T-cell (primary cell): ENCODE measurements at places on chromosomes 6 and 20. TPM values are rescaled to one million over a fixed set of nuclear protein-coding genes. Genes with fewer than 3 reads are reported as not detected.

GRCh38 chr20:1934156-1934555 is 38.9 kb downstream of the SIRPA start:
- DNase-seq, result no peak
- peaks cover 58% of the 10 kb centered on the region for H3K27me3 ChIP-seq

DNA sequence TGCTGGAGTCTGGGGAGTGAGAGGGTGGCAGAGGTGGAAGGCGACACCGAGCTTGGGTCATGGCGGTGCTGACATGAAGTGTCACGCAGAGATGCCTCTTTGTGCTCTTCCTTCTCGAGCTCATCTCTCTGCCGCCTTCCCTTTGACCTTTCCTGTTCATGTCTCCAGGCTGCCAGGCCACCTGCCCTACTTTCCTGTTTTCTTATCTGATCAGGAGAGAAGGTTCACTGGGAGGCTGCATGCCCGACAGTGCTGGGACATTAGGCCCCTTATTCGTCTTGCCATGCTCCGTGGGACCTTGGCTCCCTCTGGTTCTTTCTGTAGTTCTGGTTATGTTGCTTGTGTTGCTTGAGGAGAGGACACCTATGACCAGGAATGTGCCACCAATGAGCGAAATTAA is 33.2 kb downstream of the CST8 start:
- H3K36me3 ChIP-seq, result no peaks in the 10 kb centered on the region
- no peak overlapping the region for H3K27ac ChIP-seq
- no peak for DNase-seq
- no peaks in the 10 kb centered on the region for H3K4me1 ChIP-seq
- H3K27me3 ChIP-seq, result peaks cover 7% of the 10 kb centered on the region
- H3K4me3 ChIP-seq, result no peak overlapping the region

- no peak overlapping the region for H3K4me3 ChIP-seq
- no peaks in the 10 kb centered on the region for H3K27me3 ChIP-seq
- H3K27ac ChIP-seq, result no peak overlapping the region
- H3K36me3 ChIP-seq, result no peaks in the 10 kb centered on the region
- no peak for DNase-seq
Measured at GRCh38 chr20:48051794-48052474, 266.7 kb upstream of the SULF2 start.

GRCh38 chr20:3163099-3164042 is 3.7 kb upstream of the FASTKD5 start:
- peaks cover 32% of the 10 kb centered on the region for H3K27me3 ChIP-seq
- H3K4me1 ChIP-seq, result peaks cover 32% of the 10 kb centered on the region
- H3K27ac ChIP-seq, result no peak overlapping the region
- H3K4me3 ChIP-seq, result no peak overlapping the region
- no peak for DNase-seq

- no peaks in the 10 kb centered on the region for H3K36me3 ChIP-seq
- H3K27me3 ChIP-seq, result no peaks in the 10 kb centered on the region
- no peak overlapping the region for H3K4me3 ChIP-seq
- DNase-seq, result no peak
- H3K27ac ChIP-seq, result no peak overlapping the region
Measured at GRCh38 chr6:155212616-155213380, 51.0 kb upstream of the CLDN20 start.

Gene SAMD5
- not detected for total RNA-seq

GRCh38 chr20:32358883-32359632 is 927 bp downstream of the ASXL1 start:
- peak overlapping the region; percentile 79 for H3K4me3 ChIP-seq
- peaks cover 27% of the 10 kb centered on the region for H3K4me1 ChIP-seq
- H3K27ac ChIP-seq, result peak overlapping the region; percentile 75
- peaks cover 3% of the 10 kb centered on the region for H3K36me3 ChIP-seq
- DNase-seq, result peak; percentile 62

Gene FAM217A
- total RNA-seq, result not detected

DNA sequence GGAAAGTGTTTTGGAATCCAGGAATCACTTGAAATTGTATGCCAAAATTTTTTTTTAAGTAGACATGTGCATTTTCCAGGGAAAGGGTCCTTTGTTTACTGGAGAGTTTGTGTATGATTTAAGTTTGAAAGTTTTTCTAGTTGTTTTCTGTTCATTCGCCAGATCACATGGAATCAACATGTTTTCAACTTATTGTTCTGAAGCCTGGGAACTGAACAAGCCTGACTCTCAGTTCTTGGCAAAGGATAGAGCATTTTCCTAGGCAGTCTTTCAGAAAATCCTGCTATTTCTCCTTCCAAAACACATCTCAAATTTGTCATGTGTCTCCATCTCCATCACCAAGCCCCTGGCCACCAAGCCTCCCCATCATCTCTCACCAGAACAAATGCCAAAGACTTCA is 374.8 kb downstream of the MAFB start:
- H3K36me3 ChIP-seq, result no peaks in the 10 kb centered on the region
- no peak overlapping the region for H3K4me3 ChIP-seq
- no peak overlapping the region for H3K27ac ChIP-seq
- H3K27me3 ChIP-seq, result no peaks in the 10 kb centered on the region
- DNase-seq, result no peak

GRCh38 chr6:109237077-109237985 is 142.0 kb downstream of the CEP57L1 start:
- H3K27me3 ChIP-seq, result no peaks in the 10 kb centered on the region
- no peaks in the 10 kb centered on the region for H3K36me3 ChIP-seq
- H3K4me3 ChIP-seq, result no peak overlapping the region
- no peak overlapping the region for H3K27ac ChIP-seq
- peaks cover 14% of the 10 kb centered on the region for H3K4me1 ChIP-seq
- DNase-seq, result no peak

DNA sequence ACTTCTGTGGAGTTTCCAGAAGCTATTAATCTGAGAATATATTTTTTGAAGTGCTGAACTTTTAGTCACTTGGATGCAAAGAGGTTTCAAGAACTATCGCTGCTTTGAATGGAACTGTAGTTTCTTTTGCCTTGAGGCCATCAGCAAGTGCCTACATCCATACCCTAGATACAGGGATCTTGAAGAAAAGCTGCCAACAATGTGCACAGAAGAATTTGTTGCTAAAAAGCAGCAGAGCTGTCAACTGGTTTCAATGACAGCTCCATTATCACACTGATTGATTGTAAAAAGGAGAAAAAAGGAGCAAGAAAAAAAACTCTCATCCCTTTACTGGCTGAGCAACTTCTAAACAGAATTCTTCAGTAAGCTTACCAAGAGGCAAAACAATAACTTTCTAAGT is 251.0 kb upstream of the NRSN1 start:
- no peaks in the 10 kb centered on the region for H3K4me1 ChIP-seq
- H3K27ac ChIP-seq, result no peak overlapping the region
- H3K4me3 ChIP-seq, result no peak overlapping the region
- DNase-seq, result no peak
- H3K36me3 ChIP-seq, result no peaks in the 10 kb centered on the region

- H3K4me3 ChIP-seq, result peak overlapping the region; percentile 90
- H3K27ac ChIP-seq, result peak overlapping the region; percentile 80
- no peaks in the 10 kb centered on the region for H3K27me3 ChIP-seq
- H3K4me1 ChIP-seq, result peaks cover 20% of the 10 kb centered on the region
Measured at GRCh38 chr6:127343809-127344659, 625 bp upstream of the ECHDC1 start.
